ENCODE measurements at places on chromosomes 12 and 14. TPM values are rescaled to one million over a fixed set of nuclear protein-coding genes. Genes with fewer than 3 reads are reported as not detected.
A peak's percentile ranks its signal among the peaks of the same experiment; 100 is the strongest.

YEATS4 gene
- 18.2 TPM for total RNA-seq

LRP6 gene
- 27.7 TPM for total RNA-seq

DNA sequence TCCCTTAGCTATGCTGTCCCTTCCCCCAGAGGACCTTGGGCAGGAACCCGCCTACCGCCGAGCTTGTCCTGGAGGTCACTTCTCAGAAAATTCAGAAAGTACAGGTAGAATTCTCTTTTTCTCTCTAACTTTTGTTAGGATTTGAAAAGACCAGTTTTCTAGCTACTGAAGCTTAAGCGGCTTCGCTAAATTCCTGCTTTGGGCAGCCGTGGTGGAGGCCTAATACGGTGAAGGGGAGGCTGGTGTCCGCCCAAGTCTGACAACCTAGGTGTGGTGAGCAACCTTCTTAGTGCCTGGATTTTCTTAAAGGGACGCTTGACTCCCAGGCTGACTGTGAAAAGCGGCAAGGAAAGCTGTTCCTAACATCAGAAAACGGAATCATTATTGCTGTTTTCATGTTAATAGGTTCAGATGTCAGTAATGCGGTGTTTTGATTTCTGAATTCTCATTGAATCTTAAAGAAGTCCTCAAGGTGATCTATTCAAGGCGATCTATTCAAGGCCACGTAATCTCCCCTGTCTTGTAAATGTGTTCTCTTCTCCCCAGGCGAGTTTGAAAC lies 835 bp downstream of the FGD4 start:
- DNase-seq = peak; percentile 55

CCDC198 gene
- not detected for total RNA-seq

GRCh38 chr12:57046086-57046791 lies 3.7 kb downstream of the MYO1A start:
- no peak for DNase-seq

STX2 gene
- 16.7 TPM for total RNA-seq

CABP1 gene
- total RNA-seq = 0.45 TPM

TSHR gene
- not detected for total RNA-seq

DNA sequence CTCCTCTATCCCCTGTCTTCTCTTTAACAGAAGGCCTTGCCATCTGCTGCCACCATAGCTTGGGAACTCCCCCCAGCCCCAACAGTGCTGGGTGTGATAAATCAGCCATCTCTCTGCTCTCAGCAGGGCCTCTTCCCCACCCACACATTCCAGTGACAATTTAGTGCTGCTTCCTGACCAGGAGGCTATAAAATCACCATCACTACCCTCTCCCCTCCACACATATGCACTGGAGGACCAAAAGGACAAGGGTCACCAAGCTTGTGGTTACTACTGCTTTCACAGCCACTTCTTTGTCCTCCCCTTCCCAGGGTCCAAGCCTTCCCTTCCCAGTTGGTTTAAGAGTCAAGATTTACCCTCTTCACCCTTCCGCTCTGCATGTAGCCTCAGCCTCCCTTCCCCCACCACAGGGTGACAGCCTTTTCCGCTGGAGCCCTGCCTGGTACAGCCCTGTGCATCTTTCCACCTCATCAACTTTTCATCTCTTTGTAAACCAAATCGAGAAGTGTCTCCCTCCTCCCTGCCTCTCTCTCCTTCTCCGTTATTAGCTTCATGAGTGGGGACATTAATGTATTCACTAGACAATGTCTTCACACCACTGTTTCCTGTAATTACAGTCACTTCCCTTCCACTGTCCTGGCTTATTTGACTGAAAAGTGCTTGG lies 9.4 kb downstream of the PSMB5 start:
- no peak for DNase-seq
